ENCODE measurements at places on chromosomes 6 and 20. TPM values are rescaled to one million over a fixed set of nuclear protein-coding genes. Genes with fewer than 3 reads are reported as not detected.

- no peaks in the 10 kb centered on the region for H3K27me3 ChIP-seq
- no peak overlapping the region for H3K4me3 ChIP-seq
- no peak overlapping the region for H3K27ac ChIP-seq
Observed at GRCh38 chr6:80280262-80281010, 174.0 kb downstream of the BCKDHB start.

DNA sequence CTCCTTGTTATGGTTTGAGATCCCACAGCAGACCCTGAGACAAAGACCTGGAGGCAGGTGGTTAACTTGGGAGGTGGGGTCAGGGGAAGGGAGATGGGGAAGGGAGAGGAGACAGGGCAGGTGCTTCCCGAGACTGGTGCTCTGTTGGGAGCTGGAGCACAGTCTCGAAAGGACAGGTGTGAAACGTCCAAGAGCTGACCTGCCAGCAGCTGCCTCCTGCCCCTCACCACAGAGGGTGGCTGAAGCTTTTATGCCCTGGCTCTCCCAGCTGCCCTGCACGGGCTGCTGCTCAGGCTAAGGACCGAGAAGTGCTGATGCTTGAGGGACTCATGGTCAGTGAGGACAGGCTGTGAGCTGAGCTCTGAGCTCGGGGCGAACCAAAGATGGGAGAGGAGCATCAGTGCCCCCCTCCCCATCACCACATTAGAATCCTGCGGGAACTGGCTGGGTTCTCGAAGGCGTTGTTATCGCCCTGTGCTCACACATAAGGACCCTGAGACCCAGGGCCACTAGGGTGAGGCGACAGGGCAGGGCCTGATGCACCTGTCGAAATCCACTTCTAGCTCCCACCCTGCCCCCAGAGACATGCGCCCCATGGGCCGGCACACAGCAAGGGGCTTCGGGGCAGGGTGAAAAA is 25.3 kb upstream of the CD93 start:
- peaks cover 3% of the 10 kb centered on the region for H3K4me1 ChIP-seq
- no peaks in the 10 kb centered on the region for H3K36me3 ChIP-seq
- no peaks in the 10 kb centered on the region for H3K27me3 ChIP-seq
- no peak overlapping the region for H3K27ac ChIP-seq

DNA sequence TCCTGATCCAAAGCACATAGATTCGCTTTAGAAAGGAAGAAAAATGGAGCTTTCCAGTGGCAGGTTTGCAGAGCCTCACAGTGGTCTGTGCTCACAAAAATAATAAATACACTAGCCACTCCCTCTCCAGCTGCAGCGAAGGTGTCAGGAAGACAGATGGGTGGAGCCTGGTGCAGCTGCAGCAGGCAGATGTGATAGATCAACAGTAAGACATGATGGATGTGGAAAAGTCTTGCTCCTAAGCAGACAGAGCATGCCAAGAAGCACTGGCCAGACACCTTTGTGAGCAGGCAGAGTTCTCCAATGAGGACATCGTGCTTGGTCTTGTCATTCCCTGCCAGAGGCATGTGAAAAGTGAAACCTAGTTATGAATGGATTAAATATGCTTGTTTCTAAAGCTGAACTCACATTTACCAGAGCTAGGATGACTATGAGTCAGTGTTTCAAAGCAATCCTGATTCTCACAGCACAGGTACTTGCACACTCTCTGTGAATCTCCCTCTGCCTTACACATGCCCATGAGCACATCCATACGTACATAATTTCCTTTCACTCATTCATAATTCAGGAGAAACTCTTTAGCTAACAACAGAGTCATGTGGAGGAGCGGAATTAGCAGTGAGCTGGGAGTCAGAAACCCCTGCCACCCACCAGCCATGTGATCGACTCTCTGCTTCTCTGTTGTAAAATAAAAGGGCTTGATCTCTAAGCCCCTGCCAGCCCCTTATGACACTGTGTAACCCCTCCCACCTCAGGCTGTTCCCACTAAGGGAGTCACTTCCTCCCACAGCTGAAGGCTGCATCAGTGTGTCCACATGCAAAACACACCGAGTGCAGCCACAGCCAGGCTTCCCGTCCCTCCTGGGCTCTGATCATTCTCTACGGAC is 111.2 kb downstream of the SCML4 start:
- peaks cover 5% of the 10 kb centered on the region for H3K4me1 ChIP-seq
- no peaks in the 10 kb centered on the region for H3K36me3 ChIP-seq
- no peak for DNase-seq
- H3K27me3 ChIP-seq, result no peaks in the 10 kb centered on the region

DNA sequence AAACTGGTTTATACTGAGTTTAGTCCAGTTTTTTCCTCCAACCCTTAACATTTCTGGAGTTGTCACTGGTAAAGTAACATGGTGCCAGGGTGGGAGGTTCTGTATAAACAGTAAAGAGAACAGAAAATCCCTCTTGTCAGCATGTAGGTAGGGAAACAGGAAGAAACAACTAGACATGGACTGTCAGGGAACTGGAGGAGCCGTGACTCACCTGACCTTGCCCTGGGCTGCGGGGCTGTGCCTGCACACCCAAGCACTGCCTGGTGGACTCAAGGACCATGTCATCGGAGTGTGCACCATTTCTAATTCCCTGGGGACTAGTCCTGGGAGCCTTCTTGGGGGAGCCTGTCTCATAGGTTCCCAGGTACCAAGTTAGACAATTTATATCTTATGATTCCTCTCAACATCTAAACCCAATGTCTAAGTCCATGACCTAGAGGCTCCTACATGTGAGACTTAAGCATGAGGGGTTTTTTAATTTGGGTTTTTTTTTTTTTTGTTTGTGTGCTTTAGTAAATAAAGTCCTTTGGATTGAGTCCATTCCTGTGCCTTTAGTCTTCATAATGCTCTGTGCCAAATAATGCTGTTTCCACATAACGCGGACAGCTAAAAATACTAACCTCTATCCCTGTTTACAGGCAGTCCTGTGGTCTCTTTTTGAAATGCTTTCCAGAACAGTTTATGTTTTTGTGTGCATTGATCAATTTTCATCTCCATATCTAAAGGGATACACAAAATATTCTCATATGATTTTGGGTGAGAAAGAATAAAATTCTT is 136.9 kb upstream of the SUPT3H start:
- no peaks in the 10 kb centered on the region for H3K4me1 ChIP-seq
- no peaks in the 10 kb centered on the region for H3K27me3 ChIP-seq
- no peak overlapping the region for H3K27ac ChIP-seq
- H3K4me3 ChIP-seq, result no peak overlapping the region
- H3K36me3 ChIP-seq, result peaks cover 12% of the 10 kb centered on the region
- peak; percentile 33 for DNase-seq

GRCh38 chr6:157961832-157962575 is 19.7 kb upstream of the SYNJ2 start:
- H3K36me3 ChIP-seq, result no peaks in the 10 kb centered on the region
- H3K27me3 ChIP-seq, result no peaks in the 10 kb centered on the region
- no peak overlapping the region for H3K27ac ChIP-seq
- no peaks in the 10 kb centered on the region for H3K4me1 ChIP-seq
- no peak for DNase-seq

GRCh38 chr20:10713161-10713560 is 39.4 kb upstream of the JAG1 start:
- no peaks in the 10 kb centered on the region for H3K27me3 ChIP-seq
- H3K4me3 ChIP-seq, result no peak overlapping the region
- H3K36me3 ChIP-seq, result no peaks in the 10 kb centered on the region
- DNase-seq, result no peak
- peaks cover 64% of the 10 kb centered on the region for H3K4me1 ChIP-seq
- no peak overlapping the region for H3K27ac ChIP-seq

GRCh38 chr20:10557685-10558084 is 116.1 kb downstream of the JAG1 start:
- DNase-seq, result no peak
- H3K27me3 ChIP-seq, result no peaks in the 10 kb centered on the region
- peaks cover 30% of the 10 kb centered on the region for H3K4me1 ChIP-seq
- no peak overlapping the region for H3K4me3 ChIP-seq
- H3K27ac ChIP-seq, result peak overlapping the region; percentile 35

Gene GLP1R
- total RNA-seq, result not detected

GRCh38 chr6:26075063-26075717 is 12.0 kb upstream of the HFE start:
- H3K27me3 ChIP-seq, result no peaks in the 10 kb centered on the region
- H3K36me3 ChIP-seq, result no peaks in the 10 kb centered on the region
- peaks cover 6% of the 10 kb centered on the region for H3K4me1 ChIP-seq
- no peak overlapping the region for H3K4me3 ChIP-seq
- DNase-seq, result no peak

GRCh38 chr6:36927691-36928546 is 26.6 kb upstream of the PI16 start:
- H3K27ac ChIP-seq, result peak overlapping the region; percentile 47
- no peaks in the 10 kb centered on the region for H3K27me3 ChIP-seq
- H3K36me3 ChIP-seq, result peaks cover 34% of the 10 kb centered on the region
- no peak for DNase-seq
- H3K4me3 ChIP-seq, result no peak overlapping the region

Gene TPD52L1
- 14.8 TPM for total RNA-seq

GRCh38 chr6:167020206-167020605 is 21.0 kb downstream of the CEP43 start:
- DNase-seq, result no peak
- H3K4me3 ChIP-seq, result no peak overlapping the region
- H3K4me1 ChIP-seq, result no peaks in the 10 kb centered on the region
- H3K36me3 ChIP-seq, result peaks cover 67% of the 10 kb centered on the region
- H3K27ac ChIP-seq, result no peak overlapping the region

DNA sequence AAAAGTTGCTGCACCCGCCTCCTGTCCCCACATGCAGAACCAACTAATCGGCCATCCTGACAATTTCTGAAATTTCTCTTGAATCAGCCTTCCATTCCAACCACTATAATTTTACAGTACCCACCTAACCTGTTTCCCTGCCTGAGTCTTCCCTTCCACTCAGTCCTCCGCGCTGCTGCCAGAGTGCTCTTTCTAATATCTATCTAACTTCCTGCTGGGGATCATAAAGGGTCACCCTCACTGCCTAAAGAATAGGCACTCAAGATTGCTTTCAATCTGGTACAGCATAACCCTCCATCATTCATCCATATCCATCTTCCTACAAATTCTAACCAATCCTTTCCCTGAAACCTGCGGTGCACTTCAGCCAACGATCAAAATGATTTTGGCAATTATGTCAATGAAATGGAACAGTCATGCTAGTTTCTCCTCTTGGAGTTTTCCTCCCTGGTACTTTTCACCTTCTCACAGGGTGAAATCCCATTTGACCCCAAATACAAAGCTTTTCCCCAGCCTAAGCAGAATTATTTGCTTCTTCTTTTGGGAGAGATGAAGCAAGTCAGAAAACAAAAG is 117.5 kb upstream of the BEND6 start:
- DNase-seq, result no peak
- no peaks in the 10 kb centered on the region for H3K4me1 ChIP-seq
- no peaks in the 10 kb centered on the region for H3K27me3 ChIP-seq
- no peak overlapping the region for H3K4me3 ChIP-seq
- no peak overlapping the region for H3K27ac ChIP-seq

- DNase-seq, result no peak
- H3K27ac ChIP-seq, result no peak overlapping the region
- no peaks in the 10 kb centered on the region for H3K27me3 ChIP-seq
- H3K4me3 ChIP-seq, result no peak overlapping the region
Observed at GRCh38 chr6:96532399-96532798, 10.8 kb downstream of the UFL1 start.

Gene ADGB
- not detected for total RNA-seq

DNA sequence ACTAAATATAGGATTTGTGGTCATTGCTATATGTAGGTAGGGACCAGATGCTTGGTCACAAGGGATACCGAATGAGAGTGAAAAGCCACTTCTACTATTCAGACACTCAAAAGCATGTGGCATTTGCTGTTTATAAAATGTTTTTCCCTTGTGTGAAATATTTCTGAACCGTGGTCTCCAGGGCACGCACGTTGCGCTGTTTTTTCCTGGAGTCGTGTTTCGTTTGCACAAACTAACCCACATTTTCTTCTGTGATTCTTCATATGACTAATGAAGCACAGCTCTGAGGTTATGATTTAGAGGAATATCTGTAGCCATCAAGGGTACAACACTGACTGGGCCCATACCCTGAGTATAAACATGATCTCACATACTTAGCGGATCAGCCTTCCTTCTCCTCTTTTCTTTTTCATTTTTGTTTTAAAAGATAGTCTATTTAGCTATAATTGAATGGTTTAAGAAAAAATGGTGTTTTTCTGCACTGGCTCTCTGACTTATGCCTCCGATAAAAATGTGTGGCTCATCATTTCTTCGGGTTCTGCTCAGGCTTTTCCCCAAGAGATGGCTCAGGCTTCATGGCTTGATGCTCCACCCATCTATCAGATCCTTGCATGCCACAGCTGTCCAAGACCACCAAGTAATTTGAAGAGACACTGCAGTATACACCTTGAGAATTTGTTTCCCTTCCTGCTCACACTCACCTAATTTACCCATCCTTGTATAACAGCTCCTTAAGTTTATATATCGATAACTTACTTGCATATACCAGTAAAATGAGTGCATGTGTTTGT is 59.9 kb upstream of the HBS1L start:
- H3K4me3 ChIP-seq, result no peak overlapping the region
- no peaks in the 10 kb centered on the region for H3K4me1 ChIP-seq
- no peaks in the 10 kb centered on the region for H3K36me3 ChIP-seq
- H3K27me3 ChIP-seq, result no peaks in the 10 kb centered on the region
- DNase-seq, result no peak

- no peaks in the 10 kb centered on the region for H3K27me3 ChIP-seq
- H3K27ac ChIP-seq, result no peak overlapping the region
- H3K36me3 ChIP-seq, result peaks cover 14% of the 10 kb centered on the region
- H3K4me1 ChIP-seq, result peaks cover 48% of the 10 kb centered on the region
- DNase-seq, result peak; percentile 61
Observed at GRCh38 chr20:33437141-33437911, 6.2 kb downstream of the SNTA1 start.

GRCh38 chr6:85421181-85421580 is 28.7 kb upstream of the NT5E start:
- no peak for DNase-seq
- H3K4me3 ChIP-seq, result no peak overlapping the region

Gene SLC16A10
- total RNA-seq, result 206 TPM

Gene GSTA2
- 0.89 TPM for total RNA-seq
